ENCODE measurements at places on chromosomes 1 and 21.

DNA sequence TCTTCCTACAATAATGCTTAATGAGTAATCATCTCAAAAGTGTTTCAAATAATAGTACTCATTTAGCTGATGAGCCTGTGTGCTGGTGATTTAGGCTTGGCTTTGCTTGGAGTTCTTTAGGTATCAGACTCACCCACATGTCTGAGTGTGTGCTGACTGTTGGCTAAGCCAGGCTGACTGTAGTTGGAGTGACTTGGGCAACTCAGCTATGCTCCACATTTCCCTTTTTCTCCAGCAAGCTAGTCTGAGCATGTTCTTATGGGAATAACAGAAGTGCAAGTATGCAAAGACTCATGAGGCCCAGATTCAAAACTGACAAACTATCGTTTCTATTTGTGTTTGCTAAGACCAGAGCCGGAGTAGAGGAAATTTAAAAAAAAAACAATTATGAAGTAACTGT lies 99.0 kb upstream of the ADGRL4 start:
- DNase-seq = no peak

DNA sequence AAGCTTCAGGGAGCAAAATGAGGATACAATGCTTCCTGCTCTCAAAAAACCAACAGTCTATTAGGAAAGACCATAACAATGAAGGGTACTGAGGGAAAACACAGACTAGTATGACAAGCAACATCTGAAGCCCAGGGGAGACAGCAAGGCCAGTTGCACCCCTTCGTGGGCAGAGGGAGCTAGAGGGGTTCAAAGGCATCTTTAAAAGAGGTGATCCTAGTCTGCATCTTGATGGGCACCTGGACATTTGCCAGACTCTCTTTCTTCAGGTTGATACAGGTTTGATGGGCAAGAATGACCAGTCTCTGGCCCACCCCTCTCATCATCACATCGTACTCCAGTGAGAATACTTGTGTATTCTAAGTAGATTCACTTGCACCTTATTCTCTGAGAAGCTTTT lies 177.7 kb downstream of the VAV3 start:
- DNase-seq = no peak

- no peak for DNase-seq
Observed at GRCh38 chr1:40059338-40059959, 18.9 kb downstream of the CAP1 start.

GRCh38 chr1:10759413-10760200 lies 36.8 kb downstream of the CASZ1 start:
- DNase-seq = no peak

DNA sequence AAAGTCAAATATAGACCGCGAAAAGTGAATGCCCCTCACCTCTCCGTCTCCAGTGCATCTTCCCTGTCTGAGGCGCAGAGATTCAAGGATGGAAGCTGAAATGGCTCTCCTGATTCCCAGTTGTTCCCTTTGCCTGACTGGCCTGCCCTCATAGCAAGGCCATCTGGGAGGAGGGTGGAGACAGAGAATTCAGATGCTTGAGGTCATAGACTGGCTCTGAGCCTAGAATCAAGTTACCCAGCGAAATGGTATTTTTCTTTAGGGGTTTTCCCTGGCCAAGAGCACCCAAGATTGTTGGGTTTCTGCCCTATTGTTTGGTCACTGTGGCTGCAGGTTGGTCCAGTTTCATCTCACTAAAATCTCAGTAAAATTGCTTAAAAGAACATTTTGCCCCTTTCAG lies 7.2 kb downstream of the METTL13 start:
- no peak for DNase-seq

DNA sequence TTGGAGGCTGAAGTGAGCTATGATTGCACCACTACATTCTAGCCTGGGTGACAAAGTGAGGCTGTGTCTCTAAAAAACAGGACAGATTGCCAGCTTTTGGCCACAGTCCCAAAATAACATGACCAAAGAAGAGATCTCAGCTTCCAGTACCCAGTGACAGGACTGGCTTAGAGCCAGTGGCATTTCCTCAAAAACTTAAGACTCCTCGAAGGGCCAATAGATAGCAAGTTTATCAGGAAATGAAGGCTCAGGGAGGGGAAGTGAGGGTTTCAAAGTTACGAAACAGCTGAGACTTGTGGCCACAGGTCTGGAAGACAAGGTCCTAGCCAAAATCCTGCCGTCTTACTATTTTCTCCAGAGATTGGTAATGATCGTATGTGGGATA lies 6.3 kb upstream of the TMEM39B start:
- DNase-seq = no peak

DNA sequence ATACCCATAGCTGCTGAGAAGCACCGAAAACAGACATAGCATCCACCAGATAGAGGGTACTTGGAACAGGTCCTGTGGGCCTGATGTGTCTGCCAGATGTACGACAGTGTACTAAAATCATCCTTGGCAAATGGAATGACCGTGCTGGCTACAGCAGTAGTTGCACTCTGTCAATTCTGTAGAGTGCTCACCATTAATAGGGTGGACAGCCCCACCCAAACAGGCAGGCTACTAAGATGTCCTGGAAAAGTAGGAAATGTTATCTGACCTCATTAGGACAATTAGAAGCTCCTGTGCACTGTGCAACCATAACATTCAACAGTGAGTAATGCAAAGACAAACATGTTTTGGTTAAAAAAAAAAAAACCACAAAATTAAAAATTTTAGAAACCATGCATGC lies 106.2 kb downstream of the PTPN14 start:
- DNase-seq = no peak

DNA sequence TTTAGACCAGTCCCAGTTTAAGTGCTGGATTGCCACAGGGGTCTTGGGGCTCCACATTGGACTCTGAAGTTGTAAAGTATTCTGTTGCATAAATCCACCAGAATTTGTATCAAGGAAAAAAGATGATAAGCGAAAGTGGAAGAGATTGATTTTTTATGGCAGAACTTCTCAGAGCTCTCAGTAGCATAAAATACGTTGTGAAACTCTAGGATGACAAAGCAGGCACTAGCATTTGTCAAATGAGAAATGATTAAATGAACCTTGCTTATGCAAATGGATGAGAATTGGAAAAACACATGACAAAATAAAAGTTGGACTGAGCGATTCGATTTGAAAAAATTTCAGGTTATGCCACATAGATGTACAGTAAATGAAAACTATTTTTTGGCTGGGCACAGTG lies 253.8 kb upstream of the RAB4A start:
- no peak for DNase-seq

DNA sequence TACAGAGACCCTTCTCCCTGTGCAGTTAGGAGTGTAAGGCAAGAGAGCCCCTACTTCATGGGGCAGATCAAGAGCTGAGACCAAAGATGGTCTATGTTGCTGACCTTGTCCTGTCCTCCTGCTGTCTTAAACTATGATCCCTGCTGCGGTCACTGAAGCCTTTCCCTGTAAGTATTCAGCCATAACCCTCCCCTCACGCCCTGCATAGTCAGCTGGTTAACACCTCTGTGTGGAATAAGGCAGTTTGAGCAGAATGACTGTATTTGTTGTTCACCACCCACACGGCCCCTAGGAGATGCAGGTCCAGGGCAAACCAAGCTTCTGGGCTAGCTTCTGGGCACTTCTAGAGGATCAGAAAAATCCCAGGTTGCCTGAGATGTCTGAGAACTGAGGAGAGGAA lies 356 bp downstream of the TSPAN1 start:
- DNase-seq = no peak

GRCh38 chr1:14149431-14149830 lies 449.1 kb upstream of the KAZN start:
- no peak for DNase-seq

DNA sequence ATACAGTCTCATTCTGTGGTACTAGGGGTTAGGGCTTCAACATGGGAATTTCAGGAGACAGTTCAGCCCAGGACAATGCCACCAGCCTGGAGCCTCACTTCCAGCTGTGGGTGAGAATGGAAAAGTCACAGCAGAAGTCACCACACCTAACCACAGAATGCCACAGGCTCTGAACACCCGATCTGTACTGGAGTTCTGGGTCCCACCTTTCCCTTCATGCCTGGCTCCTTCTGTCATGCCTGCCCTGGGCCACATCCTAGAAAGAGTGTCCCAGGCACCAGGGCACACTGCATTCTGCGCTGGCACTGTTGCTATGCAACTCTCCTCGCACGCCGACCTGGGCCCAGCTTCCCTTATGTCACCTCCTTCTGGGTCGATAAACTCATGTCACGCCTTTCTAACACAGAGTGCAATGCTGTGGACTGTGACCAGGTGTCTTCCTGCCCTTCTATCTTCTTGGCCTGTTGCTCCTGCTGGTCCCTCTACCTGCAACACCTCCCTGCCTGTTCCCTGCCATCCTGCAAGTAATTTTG lies 21.2 kb downstream of the RCSD1 start:
- no peak for DNase-seq

- no peak for DNase-seq
Observed at GRCh38 chr1:17309426-17310067, 1.6 kb downstream of the PADI4 start.

DNA sequence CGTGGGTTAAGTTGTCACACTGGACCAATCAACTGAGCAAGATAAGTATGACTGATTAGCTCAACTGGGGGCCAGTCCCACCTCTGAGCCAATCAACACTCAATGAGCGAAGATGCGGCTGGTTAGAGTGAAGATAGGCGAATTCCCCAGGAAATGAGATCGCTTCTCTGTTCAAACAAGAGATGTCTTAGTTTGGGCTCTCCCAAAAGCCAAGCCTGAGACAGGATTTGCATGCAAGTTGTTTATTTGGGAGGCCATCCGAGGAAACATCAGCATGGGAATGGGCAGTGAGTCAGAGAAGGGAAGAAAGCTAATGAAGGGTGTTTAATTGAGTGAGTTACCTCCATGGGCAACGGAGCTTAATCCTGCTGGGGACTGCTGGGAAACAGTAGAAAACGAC lies 4.9 kb upstream of the GJB5 start:
- DNase-seq = no peak

DNA sequence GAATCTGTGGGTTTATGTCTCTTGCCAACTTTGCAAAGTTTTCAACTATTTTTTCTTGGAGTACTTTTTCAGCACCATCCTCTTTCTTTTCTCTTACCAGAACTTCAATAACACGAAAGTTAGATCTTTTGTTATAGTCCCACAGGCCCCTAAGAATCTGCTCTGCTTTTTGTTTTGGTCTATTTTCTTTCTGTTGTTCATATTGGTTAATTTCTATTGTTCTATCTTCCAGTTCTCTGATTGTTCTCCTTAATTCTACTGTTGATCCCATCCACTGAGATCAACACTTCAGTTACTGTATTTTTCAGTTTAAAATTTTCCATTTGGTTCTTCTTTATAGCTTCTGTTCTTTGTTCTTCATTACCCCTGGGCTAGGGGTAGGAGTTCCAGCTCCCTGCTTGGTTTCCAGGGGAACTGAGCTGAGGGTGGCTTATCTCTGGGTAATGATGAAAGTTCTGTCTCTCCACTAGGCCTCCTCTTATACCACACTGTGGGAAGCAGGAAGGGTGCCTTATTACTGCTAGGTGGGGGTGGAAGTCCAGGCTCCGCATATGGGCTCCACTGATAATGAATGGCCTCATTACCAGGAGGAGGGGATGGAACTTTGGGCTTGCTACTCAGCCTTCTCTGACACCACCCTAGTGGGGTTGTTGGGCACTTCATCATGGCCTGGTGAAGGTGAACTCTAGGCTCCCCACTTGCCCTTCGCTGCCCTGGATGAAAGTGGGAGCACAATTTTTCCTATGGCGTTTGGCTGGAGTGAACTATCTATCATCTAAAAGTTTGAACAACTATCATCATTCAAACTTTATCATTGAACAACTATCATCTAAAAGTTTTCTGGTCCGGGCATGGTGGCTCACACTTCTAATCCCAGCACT lies 39.3 kb downstream of the NAV1 start:
- no peak for DNase-seq

GRCh38 chr1:67578397-67579020 lies 106.5 kb upstream of the GADD45A start:
- DNase-seq = no peak

DNA sequence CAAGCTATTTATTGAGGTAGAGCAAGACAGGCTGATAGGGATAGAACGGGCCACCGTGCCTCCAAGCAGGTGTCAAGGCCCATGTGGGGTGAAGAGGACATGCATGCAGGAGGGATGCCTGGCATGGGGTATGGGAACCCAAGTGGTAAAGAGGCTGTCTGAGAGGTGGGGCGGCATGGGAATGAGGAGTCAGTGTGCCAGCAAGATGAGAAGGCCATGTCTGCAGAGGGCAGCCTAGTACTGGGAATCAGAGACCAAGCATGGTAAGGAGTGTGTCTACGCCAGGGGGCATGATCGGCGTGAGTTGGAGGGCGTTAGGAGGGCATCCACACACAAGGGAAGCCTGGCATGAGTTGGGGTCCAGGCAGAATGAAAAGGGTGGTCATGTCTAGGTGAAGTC lies 303.7 kb upstream of the PLD5 start:
- no peak for DNase-seq

- no peak for DNase-seq
Observed at GRCh38 chr1:28032281-28032680, 56.1 kb downstream of the EYA3 start.

DNA sequence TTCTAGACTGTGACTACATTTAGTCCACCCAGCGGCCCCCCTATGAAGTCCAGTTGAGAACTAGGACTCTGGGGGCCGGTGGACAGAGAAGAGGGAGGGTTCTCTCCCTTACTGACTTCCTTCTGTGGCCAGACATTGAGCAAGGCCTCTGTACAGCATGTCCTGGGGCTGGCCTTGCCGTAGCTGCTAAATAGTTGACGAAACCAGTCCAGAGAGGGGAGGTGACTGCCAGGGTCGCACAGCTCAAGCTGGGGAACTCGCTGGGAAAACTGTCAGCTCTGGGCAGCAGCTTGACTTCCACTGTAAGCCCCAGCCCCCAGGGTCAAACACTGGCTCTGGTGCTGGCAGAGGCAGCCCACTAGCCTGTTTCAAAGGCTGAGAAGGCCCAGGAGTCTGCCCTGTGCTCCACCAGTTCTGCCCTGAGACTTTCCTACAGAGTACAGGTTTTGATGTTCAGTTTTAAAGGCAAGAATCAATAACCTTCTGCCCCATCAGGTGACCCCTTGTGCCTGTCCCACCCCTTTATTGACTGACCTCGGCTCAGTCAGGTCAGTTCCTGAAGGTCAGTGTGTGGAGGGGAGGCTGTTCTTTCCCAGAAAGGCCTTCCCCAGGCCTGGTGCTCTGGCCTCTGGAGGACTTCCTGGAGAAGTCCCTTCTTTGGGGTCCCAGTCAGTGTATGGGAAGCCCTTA lies 14.1 kb downstream of the PCSK9 start:
- DNase-seq = peak; percentile 77

GRCh38 chr21:41973427-41973831 lies 19.6 kb upstream of the C2CD2 start:
- DNase-seq = peak; percentile 54

- DNase-seq = no peak
Observed at GRCh38 chr1:64875101-64875500, 91.2 kb downstream of the JAK1 start.

GRCh38 chr1:46532095-46532494 lies 19.4 kb downstream of the KNCN start:
- no peak for DNase-seq

GRCh38 chr1:179728271-179728670 lies 14.8 kb upstream of the FAM163A start:
- no peak for DNase-seq

All from upper lobe of left lung (tissue), 6 donors.